ENCODE measurements at places on chromosomes 3 and 15.
A peak's percentile ranks its signal among the peaks of the same experiment; 100 is the strongest.

GRCh38 chr3:32274306-32274705, 35.8 kb downstream of the CMTM8 start:
- no peak for DNase-seq

GRCh38 chr15:85706779-85707518, 87.8 kb downstream of the KLHL25 start:
- DNase-seq, result no peak

DNA sequence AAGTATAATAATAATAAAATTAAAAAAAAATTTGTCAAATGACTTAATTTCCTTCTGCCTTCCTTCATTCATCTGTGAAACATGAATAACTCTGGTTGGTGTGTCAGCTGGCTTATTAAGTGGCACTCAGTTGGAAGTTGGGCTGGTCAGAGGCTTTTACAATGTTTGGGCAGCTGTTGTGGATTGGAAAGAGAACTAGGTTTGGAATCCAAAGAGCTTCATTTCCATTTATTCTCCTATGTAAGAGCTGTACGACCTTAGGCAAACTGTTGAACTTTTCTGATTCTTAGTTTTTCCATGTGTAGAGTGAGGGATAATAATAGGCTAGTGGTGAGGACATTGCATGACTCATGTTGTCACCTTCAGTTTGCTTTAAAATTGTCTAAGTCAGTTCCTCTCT, 606.7 kb downstream of the PDCD6IP start:
- DNase-seq, result no peak

DNA sequence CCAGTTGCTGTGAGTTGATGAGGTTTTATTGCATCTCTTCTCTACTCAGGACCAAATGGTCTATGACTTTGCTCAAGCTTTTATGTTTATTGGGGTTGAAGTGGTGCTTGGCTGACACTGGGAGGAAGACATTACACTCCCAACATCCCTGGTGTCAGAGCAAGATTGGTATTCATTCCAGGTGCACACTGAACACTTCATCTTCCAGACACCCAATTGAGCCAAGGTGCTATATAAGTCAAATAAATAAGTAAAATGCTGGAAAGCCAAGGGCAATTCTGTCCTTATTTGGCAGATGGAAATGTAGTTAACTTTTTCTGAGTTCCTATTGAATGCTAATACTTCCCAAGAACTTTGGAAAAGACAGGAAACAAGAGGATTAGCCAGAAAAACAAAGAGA, 53.2 kb upstream of the CDV3 start:
- no peak for DNase-seq

DNA sequence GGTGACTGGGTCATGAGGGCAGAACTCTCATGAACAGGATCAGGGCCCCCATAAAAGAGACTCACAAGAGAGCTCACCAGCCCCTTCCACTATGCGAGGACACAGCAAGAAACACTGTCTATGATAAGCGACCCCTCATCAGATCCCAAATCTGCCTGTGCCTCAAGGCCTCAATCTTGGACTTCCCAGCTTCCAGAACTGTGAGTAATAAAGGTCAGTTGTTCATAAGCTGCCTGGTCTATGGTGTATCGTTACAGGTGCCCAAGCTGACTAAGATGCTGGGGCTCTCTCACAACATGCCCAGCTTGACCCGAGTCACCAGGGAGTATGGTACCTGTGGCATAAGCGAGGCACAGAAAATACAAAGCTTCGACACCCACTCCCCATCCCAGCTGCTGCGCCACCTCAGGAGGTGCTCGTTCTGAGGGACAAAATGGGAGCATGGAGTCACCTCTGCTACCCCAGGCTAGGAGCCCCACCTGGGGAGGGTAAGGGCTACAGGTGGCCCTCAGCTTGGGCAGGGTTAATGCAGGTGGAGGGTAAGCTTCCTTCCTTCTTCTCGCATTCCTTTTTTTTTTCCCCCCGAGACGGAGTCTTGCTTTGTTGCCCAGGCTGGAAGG, 234.1 kb downstream of the ADAMTS17 start:
- no peak for DNase-seq

DNA sequence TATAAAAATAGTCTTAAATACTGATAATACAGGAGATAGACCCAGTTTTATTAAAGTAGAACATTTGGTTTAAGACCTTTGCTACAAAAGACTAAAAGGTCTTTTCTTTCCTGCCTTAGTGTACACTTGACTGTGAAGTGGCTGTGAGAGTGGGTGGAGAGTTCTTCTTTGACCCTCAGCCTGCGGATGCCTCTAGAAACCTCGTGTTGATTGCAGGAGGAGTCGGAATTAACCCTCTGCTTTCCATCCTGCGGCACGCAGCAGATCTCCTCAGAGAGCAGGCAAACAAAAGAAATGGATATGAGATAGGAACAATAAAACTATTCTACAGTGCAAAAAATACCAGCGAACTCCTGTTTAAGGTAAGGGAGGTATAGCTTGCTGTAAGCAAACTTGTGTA, 36.5 kb downstream of the OXNAD1 start:
- no peak for DNase-seq

- no peak for DNase-seq
Observed at GRCh38 chr3:19994796-19995195, 17.3 kb downstream of the PP2D1 start.

GRCh38 chr3:183508821-183509220, 46.7 kb downstream of the KLHL6 start:
- DNase-seq, result no peak

GRCh38 chr3:168134931-168135330, 39.2 kb upstream of the GOLIM4 start:
- no peak for DNase-seq

DNA sequence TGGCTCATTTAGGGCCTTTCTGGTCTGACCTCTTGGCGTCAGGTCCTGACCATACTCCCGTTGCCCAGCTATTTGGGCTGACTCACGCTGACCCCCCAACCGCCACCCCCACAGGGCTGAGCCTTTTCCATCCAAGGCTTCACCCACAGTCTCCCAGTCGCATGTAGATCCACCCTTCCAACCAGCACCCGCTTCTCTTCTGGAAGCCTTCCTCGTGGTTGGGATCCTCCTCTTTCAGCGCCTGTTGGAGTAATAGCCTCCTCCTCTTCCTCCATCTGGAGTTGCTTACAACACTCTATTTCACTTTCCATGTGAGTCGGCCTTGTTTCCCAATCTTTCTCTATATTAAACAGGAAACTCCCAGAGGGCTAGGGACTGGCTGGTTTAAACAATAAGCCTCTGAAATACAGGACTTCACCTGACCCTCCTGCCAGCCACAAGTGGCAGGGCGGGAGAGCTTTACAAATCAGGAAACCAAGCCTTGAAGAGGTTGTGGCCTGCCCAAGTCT, 2.1 kb upstream of the ALAS1 start:
- DNase-seq, result peak; percentile 43

DNA sequence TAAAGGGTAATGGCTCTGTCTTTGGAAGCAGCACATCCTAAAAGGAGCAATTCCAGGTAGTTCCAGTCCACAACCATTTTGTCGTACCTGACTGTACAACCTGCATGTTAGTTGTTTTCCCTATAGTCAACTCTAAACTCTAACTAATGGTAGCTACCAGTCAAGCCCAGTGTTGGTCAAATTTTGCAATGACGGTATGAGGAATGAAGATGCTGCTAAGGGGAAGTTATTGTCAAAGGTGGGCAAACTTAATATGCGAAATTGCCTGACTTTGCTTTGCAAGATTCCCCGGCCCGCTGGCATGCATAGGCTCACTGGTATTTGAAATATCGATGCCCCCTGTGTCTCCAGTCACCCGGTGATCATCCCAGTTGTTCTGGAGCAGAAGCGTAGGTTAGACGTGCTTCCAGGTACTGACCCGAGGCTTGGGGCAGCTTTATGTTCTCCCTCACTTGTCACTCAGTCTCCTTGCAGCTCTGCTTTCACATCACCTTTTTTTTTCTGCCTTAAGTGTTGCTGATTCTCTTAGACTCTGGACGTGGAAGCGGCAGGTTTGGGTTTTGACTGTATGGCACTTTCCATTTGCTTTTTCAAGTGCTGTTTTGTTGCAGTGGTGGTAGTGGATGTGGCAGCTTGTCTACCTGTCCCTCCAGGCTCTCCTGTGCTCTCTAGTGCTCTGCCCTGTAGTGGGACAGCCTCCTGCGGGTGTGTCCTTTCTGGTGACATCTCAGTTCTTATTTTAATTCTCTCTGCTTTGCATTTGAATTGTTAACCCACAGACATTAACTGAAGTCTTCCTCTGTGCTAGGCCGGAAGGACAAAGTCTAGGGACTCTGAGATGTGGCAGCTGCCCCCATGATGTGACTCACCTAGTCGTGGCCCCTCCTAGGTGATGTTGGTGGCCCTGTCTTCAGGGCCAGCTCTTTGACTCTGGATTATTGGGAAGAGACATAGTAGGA, 95.8 kb upstream of the UMPS start:
- no peak for DNase-seq

DNA sequence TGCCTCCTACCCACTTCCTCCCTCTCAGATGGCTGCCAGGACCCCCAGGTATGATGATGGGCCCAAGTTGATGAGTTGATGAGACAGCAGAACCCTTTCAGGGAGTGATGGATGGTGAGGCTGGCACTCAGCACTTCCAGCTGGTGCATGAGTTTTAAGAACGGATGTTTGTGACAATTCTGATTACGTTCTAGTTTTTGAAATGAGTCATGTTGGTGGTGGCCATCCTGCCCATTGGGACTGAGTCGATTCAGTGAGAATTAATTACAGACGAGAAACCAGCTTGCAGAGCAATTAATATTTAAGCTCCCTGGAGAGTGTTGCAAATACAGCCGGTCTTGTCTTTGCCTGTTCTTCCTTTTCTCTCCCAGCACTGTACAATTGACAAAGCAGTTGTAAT, 56.9 kb upstream of the NR2C2 start:
- DNase-seq, result no peak

DNA sequence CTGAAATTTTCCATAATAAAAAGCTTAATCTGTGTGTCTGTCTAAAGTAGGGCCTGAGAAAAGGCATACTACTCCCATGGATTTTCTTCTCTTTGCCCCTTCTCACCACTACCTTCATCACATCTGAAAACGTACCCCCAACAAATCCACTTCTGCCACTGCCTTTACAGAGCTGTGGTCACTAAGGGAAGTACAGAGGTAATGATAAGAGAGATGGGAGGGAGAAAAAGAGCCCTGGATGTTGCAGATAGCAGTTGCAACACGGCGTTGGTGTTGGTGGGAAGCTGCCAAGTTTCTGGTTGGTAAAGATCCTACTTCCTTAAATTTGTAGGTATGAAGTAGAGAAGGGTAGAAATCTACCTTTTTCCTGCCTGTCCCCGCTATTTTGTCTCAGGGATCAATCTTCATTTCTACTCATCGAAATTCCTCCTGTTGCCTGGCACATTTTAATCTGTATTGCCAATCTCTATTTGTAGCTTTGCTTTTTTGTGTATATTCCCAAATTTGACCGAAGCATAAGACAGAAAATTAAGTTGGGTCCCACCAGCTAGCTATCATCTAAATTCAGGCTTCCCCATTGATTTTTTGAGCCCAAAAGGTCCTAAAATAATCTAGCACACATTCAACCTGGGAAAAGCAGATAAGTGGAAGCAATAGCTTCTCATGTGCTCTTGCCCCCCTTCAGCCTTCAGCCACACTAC, 102.9 kb downstream of the TFDP2 start:
- no peak for DNase-seq

DNA sequence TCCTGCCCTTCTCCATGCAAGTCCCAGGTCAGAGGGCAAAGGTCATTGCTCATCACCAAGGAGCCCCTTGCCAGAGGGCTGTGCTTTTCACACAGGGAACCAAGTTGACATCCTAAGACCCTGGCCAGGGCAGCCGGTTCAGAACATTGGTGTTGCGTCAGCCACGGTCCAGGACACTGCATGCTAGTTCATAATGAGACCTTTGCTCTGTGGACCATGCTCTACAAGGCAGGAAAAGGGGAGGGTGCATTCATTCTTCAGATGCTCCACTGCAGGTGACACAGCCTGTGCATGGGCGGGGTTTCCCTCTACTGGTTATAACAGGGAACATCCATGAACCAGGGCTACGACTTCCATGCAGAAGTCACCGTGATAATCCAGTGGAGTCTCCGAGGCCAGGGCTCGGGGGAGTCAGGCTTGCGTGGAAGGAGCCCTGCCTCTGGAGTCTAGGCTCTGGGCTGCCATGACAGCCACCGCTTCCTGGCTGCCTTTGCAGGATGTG, 81.6 kb downstream of the OCA2 start:
- DNase-seq, result no peak

GRCh38 chr15:51887887-51888592, 58.6 kb downstream of the TMOD3 start:
- DNase-seq, result no peak

DNA sequence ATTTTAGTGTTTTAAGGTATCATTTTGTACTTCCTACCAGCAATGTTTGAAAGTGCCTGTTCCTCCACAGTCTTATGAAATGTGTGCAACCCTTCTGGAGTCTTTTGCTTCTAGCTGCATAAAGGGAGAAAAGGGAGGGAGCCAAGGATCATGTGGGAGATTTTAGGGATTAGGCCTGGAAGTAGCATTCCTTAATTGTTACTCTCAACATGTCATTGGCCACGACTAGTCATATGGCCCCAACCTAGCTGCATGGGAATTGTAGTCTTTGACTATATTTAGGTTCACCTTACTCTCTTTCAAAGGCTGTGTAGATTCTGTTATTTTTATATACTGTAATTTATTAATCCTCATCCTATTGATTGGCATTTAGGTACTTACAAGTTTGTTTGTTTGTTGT, 14.9 kb downstream of the CRTAP start:
- no peak for DNase-seq

DNA sequence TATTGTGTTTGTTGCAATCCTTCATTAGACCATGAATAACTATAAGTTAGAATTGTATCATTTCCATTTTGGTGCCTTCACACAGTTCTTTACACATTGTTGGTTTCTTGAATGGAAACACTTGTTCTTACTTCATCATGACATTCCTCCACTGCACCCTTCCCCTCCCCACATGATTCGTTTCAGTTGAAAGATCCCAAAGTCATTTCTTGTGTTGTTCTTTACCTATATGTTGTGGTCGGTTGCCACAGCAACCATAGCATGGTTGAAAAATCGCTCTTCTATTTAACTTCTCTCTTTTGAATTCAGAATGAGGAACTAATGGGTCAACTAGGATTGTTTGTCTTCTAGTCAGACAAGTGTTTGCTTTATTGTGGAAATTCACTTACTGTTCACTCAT, 103.3 kb downstream of the IL1RAP start:
- no peak for DNase-seq

DNA sequence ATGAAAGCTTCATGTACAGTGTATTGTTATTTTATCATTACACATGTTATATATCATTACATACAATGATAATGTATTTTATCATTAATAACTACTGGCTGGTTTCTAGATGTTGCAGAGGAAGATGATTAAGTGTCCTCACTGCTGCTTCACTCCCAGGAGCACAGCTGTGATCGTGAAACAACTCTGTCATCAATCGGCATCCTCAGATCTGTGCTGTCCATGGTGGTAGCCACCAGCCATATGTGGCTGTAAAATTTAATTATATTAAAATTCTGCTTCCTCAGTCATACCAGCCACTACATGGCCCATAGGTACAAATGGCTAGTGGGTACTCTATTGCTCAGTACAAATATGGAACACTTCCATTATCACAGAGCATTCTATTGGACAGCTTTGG, 379.4 kb upstream of the CFAP20DC start:
- no peak for DNase-seq

DNA sequence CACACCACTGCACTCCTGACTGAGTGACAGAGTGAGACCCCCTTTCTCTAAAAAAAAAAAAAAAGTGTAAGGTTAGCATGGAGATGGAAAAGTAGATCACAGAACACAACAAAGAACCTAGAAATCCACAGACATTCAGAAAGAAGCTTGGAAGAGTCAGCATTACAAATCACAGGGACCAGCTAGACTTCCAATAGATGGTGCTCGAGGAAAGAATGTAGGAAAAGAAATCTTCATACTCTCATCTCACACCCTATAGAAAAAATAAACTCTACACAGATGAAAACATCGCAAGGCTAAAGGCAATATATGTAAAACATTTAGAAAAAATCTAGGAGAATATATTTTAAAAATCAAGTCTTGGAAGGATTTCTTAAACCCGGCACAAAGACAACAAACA, 94.5 kb upstream of the ABHD17C start:
- no peak for DNase-seq

Measured in islet precursor cell (in vitro differentiated cells).